ENCODE measurements at places on chromosomes 11 and 22.

GRCh38 chr11:16605389-16605893, 133.0 kb upstream of the C11orf58 start:
- no peak for DNase-seq

DNA sequence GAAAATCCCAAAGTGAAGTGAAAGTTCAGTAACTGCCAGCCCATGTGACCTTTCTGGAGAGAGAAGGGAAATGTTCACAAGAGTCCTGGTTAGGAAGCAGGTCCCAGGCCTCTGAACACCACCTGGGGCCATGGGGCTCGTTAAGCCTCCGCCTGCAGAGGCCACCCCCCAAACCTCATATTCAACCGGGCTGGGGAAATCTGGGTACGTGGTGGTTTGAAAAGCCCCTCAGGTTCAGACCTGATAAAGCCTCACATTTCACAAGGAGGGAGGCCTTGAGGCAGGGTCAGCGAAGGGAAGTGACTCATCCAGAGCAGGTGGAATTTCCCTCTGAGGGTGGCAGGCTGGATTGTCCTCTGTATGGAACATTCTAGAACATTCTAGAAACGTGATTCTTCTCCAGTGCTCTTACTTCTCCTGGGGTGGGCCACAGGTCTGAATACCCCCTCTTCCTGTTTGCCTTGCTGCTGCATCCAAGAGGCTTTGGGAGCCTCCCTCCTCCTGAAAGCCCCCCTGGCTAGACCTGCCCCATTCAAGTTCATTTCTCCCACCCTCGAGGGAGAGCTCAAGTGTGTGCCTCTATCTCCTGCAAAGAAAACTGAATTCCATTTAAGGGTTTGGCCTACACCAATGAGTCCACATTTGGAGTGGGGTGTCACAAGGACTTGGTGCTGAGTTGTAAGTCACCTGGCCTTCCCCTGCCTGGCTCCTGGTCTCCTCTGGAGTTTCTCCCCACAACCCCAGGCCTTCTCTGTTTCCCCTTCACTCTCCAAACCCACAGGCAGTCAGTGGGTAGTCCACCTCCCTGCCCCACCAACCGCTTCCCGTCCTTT, 6.3 kb downstream of the FXYD2 start:
- peak; percentile 54 for DNase-seq

DNA sequence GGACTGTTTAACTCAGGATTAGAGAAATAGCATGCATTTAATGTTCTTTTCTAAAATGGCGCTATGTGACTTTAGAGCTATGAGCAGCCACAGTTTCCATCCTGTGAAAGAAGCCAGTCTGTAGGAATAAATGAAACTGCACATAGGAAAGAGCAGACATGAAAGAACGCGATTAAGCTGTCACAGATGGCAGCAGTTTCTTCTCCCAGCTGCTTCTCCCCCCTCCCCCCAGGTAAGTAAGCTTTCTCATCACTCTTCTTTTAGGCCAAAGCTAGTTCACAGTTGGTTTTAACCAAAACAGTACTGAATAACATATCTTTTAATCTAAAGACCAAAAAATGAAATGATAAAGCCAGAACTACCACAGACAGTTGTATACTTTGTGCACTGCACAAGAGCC, 266.4 kb downstream of the KCNA4 start:
- no peak for DNase-seq

DNA sequence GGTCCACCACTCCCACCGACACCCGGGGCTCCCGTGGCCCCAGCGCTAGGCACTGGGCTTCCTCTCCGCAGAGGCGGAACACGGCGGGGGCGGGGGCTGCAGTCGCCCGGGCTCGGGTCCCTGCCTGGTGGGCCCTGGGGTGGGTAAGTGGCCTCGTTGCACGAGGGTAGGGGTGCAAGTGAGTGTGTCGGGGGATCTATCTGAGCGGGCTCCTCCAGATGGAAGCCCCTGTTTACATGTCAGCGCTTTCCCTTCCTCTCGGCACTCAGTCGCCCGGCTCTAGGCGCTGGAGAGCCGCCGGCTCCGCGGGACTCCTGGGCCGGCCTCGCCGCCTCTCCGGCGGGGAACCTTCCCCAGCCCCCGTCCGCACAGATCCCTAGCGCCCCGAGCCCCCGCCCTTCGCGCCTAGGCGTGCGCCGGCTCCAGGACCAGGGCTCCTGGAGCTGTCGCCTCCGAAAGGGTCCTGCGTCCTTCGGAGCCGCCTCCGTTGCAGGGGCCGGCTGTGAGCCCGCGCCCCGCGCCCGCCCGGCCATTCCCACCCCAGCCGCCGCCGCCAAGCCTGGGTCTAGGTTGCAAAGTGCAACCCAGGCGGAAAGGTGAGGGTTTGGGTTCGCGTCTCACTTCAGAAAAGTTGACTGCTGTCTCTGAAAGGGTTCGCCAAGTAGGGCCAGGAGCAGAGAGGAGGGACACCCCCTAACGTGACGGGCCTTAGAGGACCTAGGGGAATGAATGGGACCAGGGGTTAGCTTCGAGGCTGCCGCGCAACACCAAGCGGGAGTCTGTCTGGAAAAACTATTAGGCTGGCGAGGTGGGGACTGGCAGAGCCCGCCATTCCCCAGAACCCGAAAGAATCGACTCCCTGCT, 978 bp downstream of the FLI1 start:
- DNase-seq = peak; percentile 42

DNA sequence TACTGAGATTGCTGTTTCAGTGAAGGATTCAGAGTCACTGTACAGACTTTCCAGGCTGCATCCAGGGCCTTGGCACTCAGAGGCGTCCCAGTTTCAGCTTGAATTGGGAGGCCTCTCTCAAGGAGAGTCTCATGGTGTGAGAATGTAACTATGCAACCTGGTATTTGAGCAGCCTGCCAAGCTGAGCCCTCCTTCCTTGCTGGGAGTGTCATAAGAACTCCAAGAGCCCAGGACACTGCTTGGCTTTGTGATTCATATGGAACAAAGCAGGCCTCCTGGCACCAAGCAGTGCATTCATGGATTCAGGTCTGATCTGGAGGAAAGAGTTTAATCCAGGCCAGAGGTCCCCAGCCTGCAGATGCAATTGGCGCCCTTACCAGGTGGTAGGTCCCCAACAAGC, 171.7 kb downstream of the DBX1 start:
- DNase-seq = no peak

Data from activated CD8-positive, alpha-beta T cell treated with anti-CD3 and anti-CD28 coated beads, Interleukin-2, amount 10 ng/mL, durations not matched to agents 7 days and 5 days (primary cell).